H7 (cell line): ENCODE measurements at places on chromosomes 3 and 15.
A peak's percentile ranks its signal among the peaks of the same experiment; 100 is the strongest.

DNA sequence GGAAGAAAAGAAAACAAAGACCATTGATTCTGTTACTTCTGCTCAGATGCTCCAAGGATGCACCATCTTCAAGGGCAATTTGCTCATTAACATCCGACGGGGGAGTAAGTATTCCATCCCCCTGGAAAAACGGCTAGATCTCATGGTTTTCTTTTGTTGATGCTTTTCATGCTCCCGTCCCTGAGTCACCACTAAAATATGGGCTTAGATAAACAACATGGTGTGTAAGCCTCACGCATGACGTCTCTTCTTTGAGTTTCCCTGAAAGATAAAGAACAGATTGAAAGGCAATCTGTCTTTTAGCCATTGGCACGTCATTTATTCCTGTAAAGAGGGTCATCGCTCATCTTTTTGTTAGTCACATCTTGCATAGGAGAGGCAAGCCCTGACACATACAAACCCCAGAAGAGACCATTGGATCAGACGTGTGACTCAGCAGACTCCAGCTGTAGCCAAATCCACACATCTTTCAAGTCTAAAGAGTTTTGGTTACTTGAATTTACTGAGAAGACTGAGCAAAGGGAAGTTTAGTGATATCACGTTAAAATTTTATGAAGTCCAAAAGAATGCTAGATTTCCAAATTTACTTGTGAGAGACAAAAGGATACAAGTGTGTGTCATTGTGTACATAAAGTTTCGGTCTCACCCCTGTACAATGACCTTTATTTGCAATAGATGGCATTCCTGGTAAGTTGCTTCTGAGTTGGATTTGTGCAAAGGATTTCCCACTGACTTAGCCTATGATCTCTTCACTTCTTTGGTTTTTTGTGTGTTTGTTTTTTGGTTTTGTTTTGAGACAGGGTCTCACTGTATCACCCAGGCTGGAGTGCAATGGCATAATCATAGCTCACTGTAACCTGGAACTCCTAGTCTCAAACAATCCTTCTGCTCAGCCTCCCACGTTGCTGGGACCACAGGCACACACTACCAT is 110.5 kb downstream of the PGPEP1L start:
- DNase-seq = no peak

DNA sequence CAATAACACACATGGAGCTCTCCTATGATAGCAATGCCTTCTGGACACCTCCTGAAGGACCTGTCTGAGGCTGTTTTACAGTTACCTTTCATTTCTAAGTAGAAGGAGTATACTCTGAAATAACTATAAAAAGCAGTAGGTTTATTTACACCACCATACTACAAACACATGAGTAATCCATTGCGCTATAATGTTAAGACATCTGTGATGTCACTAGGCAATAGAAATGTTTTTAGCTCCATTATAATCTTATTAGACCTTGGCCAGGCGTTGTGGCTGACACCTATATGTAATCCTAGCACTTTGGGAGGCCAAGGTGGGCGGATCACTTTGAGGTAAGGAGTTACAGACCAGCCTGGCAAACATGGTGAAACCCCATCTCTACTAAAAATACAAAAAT is 24.7 kb downstream of the PXK start:
- DNase-seq = no peak

DNA sequence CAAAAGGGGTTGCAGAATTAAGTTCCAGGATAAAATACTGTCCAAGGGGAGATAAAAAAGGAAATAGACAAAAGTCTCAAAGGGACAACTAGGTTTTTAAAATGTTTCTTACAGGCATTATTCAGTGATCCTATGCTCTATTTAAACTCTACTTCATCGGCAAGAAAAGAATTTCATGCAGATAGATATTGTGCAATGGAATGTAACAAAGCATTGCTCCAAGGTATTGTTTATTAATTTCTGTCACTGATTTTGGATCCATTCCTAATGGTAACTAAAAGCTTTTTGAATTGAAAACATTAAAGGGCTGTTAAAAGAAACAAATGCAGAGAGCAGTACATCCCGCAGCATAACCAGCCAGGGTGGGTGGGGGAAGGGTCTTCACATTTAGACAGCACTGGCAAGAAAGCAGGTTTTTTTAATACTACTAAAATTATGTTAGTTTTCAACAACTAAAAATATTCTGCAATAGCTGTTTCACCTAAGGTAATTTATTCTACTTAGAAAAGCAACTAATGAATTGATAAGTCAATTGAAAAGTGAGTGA is 82.9 kb downstream of the THBS1 start:
- DNase-seq = no peak

GRCh38 chr3:62562596-62562995 is 189.2 kb upstream of the FEZF2 start:
- no peak for DNase-seq

- DNase-seq = no peak
Observed at GRCh38 chr3:50708620-50709019, 33.9 kb downstream of the DOCK3 start.

- DNase-seq = no peak
Observed at GRCh38 chr3:85090495-85090894, 131.7 kb downstream of the CADM2 start.

DNA sequence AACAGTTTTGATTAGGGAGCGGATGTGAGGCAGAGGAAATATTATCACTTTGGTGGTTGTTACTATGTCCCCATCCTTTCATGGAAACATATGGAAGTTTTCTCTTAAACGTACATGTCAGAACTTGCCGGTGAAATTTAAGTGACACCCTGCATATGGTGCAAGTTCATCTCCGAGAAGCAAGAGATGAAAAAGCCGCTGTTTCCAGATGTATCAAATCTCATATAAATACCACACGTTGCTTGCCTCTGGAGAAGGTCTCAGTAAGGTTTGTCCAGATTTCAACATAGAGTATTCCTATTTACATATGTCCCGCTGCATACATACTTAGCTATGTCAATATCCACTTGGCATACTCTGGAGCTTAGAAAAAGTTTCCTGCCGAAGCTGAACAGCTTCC is 172.2 kb upstream of the ICE2 start:
- no peak for DNase-seq

GRCh38 chr15:90402223-90402622 is 14.2 kb downstream of the IQGAP1 start:
- no peak for DNase-seq

DNA sequence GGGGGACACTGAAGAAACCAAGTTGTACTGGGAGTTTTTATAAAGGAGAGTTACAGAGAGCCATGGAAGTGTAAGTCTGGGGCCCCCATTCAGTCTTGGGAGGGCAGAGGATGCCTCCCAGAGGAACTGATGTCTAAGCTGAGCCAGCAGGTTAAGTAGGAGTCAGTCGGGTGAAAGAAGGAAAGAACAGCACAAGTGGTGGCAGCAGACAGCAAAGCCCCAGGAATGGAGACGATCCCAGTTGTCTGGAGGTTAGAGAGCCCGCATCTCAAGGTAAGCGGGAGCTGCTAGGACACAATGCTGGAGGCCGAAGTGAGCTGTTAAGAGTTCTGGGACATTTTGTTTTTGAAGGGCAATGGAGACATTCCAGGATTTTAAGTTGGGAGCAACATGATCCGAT is 88.8 kb downstream of the TAMM41 start:
- no peak for DNase-seq

DNA sequence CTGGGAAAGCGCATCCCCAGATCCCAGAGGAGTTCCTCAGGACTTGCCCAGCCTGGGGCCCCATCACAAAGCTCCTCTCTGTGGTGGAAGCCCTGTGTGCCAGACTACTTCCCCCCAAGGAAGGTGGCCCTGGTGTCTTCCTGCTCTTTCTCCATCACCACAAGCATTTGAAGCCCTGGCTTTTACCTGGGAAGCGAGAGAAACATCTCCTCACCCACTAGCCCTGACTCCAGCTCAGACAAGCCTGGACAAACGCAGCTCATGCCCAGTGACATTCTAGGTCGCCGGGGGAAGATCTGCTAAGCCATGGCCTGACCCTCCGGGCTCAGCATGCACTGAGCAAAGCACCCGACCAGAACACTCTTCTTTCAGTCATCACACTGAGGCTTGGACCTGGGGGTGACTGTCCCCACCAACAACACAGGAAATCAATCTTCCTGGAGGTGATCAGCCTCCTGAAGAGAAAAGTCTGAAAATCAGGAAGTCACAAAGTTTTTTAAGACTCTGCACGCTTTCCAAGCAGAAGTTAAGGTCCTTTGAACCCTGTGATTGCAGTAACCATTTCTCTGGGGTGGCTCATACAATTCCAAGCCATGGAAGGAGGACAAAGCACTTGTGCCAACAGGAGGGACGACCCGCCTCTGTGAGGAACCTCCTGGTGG is 40.8 kb downstream of the KLHL25 start:
- DNase-seq = peak; percentile 27

GRCh38 chr3:161267646-161268045 is 46.5 kb downstream of the NMD3 start:
- DNase-seq = no peak

- DNase-seq = peak; percentile 36
Observed at GRCh38 chr3:66236281-66236680, 15.5 kb downstream of the SLC25A26 start.

DNA sequence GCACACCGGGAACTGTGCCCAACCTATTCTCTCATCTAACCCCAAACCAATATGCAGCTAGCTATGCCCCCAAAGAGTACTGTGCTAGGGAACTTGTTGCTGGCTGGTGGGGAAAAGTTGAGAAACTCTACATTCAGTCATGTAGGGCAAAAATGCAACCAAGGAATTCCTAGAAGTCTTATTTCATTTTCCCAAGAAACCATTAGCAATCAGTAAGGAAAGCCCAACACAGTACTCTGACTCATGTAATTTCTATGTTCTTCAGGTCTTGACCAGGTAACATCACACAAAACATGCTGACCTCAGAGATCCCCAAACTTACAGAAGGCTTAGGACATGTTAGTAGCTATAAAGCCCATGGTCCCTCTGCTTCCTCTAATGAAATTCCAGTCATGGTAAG is 52.1 kb downstream of the TASOR start:
- DNase-seq = no peak

DNA sequence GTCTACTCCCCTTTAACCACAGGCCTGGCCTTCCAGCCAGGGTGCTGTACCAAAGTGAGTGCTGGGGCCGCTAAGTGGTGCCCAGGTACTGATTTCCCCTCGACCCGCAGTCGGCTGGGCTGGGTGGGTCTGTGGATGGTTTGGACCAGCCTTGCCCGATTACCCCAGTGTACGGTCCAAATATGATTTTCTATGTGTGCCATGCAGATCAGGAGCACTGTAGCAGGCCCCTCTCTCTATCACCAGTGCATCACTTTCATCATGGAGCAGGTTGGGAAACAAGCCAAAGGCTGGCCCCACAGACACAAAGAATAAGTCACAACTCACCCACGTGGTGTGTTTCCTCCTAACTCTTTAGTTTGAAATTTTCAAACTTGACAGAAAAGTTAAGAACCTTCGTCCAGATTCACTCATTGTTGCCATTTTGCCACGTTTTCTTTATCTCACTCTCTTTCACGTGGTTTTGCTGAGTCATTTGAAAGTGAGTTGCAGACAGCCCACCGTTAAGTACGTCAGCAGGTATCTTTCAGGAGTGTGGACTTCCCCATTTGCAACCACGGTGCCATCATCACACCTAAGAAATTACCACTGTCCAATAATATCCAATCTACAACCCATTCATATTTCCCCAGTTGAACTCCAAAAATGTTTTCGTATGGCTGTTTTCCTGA is 37.0 kb downstream of the ZNF710 start:
- no peak for DNase-seq

DNA sequence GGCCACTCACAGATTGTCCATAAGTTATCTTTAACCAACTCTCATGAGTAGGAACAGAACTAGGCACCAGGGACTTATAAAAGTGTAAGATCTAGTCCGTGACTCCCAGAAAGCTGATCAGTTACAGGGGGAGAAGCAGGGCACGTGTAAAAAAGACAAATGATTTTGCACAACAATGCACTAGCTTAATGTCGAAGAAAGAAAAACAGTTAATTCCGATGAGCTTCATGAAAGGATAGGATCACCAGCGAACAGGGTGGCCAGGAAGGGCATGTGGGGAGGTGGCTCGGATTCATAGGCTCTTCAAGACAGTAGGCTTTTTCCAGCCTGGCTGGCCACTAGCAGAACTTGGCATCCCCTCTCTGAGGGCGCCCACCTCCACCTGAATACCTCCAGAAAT is 90.0 kb downstream of the IL5RA start:
- no peak for DNase-seq

GRCh38 chr3:172065527-172065926 is 26.1 kb downstream of the FNDC3B start:
- no peak for DNase-seq

DNA sequence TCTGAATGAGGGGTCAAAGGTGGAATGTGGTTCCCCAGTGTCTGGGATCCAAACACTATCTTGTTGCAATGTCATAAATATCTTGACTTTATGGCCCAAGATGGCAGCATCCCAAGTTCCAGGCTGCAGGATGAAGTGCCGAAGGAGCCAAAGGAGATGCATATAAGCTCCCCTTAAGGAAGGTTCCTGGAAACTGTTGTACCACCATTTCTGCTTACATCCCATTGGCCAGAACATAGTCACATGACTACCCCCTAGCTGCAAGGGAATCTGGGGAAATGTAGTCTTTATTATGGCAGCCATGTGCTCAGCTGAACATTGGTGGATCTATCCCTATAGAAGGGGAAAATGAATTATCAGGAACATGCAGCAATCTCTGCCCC is 54.3 kb downstream of the BDH1 start:
- peak; percentile 59 for DNase-seq

DNA sequence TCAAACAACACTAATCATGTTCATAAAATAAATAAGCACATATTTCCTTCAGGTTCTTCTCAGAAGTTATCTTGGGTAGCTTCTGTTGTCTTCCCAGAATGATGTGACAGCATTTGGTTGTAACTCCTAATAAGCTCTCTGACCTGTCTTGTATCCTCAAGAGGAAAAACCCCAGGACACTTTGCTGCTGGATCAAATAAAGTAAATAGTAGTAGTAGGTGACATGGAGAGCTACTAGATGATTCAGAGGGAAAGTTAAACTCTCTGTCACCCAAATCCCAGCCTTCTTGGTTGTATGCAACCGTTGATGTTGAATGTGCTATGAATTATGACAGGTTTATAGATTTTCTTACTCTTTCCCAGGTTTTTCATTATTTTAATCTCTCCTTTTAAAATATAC is 143.0 kb downstream of the ARPP21 start:
- no peak for DNase-seq

GRCh38 chr15:34795267-34796081 is at the start of gene ACTC1:
ACTC1 (minus strand) TSS chr15:34795549; CDS start chr15:34794808, 741 bp downstream.
- DNase-seq = peak; percentile 87

- no peak for DNase-seq
Observed at GRCh38 chr15:85475317-85475701, 94.9 kb downstream of the AKAP13 start.

DNA sequence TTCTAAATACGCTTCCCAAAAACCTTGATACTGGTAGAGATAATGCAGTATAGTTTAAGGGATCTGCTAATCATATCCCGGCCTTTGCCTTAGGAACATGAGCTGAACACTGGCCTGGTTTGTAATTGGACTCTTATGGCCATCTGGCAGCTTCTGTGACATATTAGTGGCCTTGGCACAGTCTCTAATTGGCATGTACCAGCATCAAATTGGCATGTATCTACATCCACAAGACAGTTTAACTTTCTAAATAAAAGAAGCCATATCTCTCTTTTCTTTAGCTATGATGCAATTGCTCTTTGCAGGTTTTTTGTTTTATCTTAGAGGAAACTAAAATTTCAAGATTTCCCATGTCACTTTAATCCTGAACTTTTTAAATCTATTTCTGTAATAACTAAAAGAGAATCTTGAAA is 44.6 kb upstream of the FILIP1L start:
- no peak for DNase-seq

- no peak for DNase-seq
Observed at GRCh38 chr3:106172780-106173179, 304.0 kb upstream of the CBLB start.
